ENCODE measurements at places on chromosomes 3 and 15. TPM values are rescaled to one million over a fixed set of nuclear protein-coding genes. Genes with fewer than 3 reads are reported as not detected.

GRCh38 chr15:67850994-67851571 lies 11.2 kb upstream of the RNU6-1 start:
- no peak for DNase-seq

- no peak for DNase-seq
Observed at GRCh38 chr3:174710612-174711011, 148.5 kb upstream of the NAALADL2 start.

The SOX14 gene
- total RNA-seq, result not detected

The PATL2 gene
- 12.4 TPM for total RNA-seq

DNA sequence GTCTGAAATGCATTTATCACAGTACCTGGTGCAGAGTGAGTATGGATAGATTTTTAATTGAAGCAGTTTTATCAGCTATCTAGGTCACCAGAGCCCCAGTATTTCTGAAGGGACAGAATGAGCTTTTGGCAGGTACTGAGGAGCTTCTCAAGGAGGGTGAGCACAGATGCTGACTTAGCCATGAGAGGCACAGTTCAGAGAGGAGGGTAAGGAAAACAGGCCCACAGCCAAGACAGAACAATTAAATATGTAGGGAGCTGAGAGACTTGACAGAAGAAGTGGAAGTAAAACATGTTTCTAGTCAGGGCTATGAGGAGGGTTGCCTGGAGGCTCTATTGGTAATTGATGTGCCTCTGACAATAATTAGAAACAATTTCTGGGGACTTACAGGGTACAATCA lies 20.1 kb downstream of the ZNF80 start:
- DNase-seq, result no peak

DNA sequence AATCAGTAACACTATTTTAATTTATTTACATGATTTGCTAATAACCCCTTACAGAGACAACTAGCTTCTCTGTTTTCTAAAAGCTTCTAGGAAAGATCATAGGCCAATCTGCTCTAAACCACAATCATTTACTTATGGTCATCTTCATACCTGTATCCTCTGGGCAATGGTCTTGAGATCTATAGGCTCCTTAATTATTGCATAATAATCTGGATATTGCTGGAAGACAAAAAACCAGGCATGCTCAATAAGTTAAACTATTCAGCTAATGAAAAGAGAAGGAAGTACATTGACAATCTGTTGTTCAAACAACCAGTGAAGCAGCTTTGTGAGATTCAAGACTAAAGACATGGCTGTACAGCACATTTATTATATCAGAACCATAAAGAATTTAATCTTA lies 34.1 kb downstream of the PBRM1 start:
- DNase-seq, result no peak

DNA sequence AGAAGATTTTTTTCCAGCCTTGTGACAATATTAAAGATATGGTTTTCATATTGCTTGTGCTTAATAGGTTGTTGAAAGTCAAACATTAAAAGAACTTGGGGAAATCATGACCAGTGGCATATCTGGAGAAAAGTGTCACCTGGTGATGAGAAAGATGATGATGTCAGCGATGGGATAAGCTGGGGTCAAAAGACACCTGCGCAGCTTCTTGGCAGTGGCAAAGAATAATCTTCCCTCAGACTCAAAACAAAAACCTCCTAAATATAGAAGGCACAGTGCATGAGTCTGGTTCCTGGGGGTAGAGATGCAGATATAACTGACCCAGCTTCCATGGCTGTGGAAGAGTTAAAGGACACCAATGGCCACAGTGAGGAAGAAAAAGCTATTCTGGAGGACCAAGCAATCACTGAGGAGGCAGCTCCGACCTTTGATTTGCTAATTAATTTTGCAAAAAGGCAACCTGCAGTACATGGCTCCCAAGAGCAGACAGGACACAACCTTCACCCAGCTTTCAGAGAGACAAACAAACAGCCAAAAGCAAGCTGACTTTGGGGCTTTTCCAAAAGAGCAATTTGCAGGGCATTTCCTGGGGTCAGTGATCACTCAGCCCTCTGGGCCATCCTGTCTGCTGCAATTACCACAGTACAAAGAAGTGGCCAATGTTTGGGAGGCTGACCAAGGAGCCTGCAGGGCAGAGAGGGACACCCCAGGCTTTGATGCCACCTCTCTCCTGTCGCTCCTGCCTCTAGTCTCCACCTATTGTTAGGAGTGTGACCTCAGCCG lies 17.6 kb upstream of the SEMA5B start:
- DNase-seq, result no peak

The HRG gene
- total RNA-seq, result not detected

DNA sequence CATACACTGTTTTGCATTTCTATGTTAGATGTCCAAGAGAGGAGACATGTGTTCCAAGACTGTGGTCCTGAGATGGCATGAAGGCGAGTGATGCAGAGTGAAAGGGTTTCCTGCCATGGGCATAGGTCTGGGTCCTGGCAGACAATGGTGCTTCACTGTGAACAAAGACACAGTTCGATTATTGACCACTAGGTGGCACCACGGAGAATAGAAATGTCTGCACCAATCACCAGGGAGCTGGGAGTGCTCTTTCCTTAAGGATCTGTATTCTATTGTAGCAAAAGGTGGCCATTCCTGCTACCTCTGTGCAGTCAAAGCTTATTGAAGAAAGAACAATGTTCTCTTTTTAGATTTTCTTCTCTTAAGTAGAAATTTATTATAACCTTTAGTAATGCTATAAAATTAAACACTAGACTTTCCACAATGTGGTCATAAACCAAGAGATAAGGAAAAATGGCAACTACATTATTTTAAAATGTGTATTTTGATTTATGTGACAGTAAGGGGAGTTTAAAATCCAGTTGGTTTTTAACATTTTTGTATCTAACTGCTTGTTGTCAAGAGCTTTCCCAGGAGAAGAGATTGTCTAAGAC lies 88.7 kb downstream of the GABRG3 start:
- DNase-seq, result peak; percentile 57

DNA sequence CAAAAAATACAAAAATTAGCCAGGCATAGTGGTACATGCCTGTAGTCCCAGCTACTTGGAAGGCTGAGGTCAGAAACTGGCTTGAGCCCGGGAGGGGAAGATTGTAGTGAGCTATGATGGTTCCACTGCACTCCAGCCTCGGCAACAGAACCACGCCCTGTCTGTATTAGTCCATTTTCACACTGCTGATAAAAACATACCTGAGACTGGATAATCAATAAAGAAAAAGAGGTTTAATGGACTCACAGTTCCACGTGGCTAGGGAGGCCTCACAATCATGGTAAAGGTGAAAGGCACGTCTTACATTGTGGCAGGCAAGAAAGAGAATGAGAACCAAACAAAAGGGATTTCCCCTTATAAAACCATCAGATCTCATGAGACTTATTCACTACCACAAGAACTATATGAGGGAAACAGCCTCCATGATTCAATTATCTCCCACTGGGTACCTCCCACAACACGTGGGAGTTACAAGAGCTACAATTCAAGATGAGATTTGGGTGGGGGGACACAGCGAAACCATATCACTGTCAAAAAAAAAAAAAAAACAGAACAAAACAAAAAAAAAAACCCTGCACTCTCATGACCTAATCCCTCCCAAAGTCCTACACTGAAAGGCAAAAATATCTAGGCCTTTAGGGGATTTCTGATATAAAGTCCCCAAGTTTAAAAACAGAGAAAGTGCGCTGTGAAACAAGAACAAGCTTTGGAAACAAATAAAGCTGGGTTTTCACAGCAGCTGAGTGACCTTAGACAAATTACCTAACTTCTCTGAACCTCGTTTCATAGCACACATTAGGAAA lies 224.7 kb downstream of the IGSF11 start:
- DNase-seq, result no peak

- no peak for DNase-seq
Observed at GRCh38 chr3:195111319-195111705, 159.6 kb downstream of the XXYLT1 start.

- no peak for DNase-seq
Observed at GRCh38 chr3:5294356-5294755, 106.8 kb downstream of the EDEM1 start.

The TNFAIP8L3 gene
- 0.18 TPM for total RNA-seq

DNA sequence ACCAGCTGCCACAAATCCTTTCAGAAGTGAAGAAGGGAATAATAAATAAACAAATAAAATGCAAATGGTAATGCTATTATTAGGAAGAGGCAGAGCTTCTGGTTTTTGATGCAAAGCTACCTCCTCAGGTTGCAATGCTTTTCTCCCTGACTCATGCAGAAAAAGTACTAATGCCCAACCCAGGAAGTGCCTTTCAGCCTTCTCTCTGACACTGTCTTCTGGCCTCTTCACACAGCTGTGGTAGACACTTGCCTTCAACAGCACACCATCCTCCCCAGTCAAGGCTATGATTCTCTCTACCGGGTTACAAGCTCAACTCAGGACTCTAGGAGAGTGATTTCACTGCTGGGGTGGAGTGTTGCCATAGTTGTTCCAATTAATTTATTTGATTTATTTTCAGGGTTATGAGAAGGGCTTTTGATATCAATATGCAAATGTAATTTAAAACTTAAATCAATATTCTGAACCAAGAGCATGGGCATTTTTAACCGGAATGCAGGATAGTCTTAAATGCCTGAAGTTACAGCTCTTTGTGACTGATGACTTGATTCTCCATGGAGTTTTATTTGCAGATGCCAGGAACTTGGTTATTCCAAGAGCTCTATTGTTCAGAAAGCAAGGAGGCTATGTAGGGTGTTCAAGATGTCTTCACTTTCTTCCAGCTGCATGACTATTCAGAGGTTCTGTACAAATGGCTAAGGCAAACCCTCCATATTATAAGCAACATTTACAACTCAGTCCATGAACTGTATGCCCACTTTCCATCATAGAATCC lies 27.1 kb upstream of the GALNT15 start:
- no peak for DNase-seq

The AGBL1 gene
- total RNA-seq, result not detected

GRCh38 chr3:134592806-134593205 lies 58.0 kb downstream of the KY start:
- DNase-seq, result no peak

- no peak for DNase-seq
Observed at GRCh38 chr3:131007782-131008181, 18.8 kb downstream of the ASTE1 start.

The ONECUT1 gene
- total RNA-seq, result not detected

- no peak for DNase-seq
Observed at GRCh38 chr3:103684904-103685303, 1250.1 kb downstream of the ZPLD1 start.

DNA sequence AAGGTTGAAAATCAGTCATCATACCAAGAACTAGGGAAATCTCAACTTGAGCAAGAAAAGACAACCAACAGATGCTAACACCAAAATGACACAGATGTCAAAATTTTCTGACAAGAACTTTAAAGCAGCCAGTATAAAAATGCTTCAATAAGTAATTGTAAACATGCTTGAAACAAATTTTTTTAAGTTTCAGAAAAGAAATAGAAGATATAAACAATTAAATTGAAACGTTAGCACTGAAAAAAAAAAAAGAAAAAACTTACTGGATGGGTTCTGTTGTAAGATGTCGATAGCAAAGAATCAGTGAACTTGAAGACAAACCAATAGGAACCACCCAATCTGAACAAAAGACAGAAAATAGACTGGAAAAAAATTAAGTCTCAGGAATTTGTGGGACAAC lies 8.0 kb downstream of the MYD88 start:
- DNase-seq, result no peak

GRCh38 chr3:18526667-18527066 lies 101.5 kb upstream of the SATB1 start:
- no peak for DNase-seq

DNA sequence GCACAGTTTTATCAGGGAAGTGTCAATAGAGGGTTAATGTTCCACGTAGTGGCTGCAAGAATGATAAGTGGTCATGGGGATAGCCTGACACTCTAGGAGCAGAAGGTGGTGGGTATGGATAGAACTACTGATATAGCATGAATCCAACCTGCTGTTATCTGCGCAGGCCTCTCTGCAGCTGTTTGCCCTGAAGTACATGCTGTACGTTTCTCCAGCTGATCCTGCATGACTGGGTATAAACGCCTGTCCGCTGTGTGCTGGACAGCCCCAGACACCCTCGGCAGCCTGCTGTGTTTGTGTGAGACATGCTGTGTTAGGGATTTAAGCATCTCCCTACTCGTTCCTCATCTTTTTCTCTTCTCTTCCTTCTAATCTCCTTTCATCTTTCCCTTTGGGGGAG lies 87.1 kb downstream of the LPP start:
- no peak for DNase-seq

DNA sequence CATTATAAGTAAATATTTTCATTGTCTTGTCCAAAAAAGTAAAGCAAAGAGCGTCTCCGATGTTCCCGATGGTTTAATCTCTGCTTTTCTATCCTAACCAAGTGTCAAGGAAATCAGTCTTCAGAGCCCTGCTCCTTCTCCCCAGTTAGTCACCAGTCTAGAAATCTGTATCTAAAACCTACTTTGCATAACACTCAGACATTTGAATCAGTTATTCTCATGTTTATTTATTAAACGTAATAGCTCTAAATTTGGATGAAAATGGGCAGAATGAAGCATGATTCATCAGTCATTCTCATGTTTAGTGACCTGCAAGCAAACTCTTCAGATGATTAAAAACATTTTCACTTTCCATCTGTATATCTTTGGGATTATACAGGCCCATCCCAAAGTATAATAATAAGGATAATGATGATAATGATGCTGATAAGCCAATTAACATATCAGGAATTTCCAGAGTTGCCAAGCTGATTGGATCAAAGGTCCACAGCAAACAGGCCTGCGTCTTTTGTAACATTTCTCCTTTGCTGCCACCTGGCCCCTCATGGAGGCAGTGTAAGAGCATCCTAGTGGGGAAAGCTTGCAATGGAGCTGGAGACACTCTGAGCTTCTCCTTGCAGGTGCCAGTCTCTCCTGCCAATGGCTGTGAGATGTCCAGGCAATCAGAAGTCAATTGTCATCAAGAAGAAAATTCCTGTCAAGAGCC lies 273.9 kb downstream of the IGSF11 start:
- no peak for DNase-seq

The RBMS3 gene
- 3.3 TPM for total RNA-seq

DNA sequence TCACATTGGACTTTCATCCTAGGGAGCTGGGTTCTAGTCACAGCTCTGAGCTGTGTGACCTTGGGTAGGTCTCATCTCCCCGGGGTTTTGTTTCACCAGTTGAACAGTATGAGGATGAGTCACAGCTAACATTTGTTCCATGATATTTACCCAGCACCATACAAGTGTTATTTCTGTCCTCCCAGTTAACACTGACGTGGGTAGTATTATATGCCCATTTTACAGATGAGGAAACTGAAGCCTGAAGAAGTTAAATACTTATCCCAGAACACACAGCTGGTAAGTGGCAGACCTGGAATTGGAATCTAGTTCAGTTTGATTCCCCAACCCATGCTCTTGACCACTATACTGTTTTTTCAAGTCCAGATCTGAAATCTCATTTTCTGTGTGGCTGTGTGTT lies 908 bp upstream of the RARB start:
- DNase-seq, result no peak

DNA sequence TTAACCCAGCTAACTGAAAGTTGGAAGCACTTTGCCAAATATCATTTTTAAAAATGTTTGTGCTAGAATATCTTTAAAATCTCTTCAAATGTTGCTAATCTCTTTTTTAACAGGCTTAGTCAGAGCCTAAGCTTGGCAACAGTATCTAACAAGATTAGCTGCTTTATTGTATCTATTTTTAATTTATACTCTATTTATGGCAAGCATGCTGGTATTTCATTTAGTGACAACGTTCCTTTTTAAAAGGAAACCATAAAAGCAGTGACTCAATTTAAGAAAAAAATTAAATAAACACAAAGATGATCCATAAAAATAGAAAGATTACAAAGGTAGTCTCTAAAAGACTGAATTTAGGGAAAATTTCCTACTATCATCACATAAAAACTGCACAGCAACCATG lies 40.5 kb downstream of the SLC12A6 start:
- DNase-seq, result no peak
